ENCODE measurements at places on chromosomes 12 and 14.
A peak's percentile ranks its signal among the peaks of the same experiment; 100 is the strongest.

- no peak for DNase-seq
Measured at GRCh38 chr14:84482256-84483071, 1047.5 kb upstream of the FLRT2 start.

- peak; percentile 12 for DNase-seq
Measured at GRCh38 chr12:53047221-53048032, 2.4 kb upstream of the TNS2 start.

DNA sequence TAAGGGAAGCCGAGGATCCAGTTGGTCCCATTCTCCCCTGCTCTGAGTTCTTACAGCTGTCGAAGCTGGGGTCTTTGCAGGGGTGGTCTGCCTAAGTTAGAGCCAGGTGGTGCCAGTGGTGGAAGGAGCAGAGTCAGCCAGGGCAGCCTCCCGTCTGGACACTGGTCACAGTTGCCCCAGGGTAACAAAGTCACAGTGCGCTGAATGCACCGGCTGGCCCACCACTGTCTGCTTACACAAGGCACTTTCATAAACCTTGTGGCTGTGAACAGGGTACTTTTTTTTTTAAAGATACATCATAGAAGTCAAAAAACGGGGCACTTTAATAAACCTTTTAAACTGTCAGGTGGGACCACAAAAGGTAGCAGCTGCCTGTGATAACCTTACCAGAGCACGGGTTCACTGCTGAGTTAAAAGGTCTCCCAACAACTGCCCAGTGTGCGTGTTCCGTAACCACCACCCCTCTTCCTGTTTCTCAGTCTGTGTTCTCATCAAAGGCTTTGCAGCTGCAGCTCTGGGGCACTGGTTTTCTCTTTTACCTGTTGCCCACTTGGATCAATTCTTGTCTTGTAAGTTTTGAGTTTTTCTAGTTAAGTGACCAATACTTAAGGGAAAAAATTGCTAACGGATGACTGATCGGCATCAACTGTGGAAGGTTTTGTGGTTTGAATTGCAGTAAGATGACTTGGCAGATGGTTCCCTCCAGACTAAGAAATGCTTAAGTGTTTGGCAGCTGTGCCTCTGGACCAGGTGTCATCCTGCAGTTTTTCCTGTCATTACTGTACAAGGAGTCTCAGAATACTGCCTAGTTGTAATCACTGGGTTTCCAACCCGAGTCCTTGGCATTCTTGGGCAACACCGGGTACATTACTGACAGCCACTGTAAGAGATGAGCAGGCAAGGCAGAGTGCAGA, 55.9 kb downstream of the DYNC1H1 start:
- no peak for DNase-seq

DNA sequence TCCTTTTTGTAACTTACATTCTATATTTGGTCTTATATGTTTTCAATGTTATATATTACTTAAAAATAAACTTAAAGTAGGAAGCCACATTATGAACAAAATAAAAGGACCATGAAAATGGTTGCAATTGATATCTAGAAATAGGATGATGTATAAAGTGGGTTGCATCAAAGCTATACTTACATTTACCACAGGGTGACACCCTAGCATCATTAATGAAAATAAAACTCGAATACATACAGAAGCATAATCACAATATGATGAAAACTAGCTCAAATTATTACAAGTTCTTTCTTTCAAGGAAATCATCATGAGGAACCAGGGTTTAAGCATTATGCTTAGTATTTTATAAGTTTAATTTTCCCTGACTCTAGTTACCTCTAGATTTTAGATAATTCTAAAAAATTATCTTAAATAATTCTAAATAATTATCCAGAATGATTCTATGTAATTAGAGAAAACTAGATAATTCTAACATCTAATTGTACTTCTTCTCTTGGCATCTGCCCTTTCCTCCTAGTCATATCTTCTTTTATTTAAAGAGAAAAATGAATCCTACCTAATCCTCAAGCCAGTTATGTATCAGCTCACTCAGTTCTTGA, 31.2 kb downstream of the TAS2R7 start:
- DNase-seq = no peak

DNA sequence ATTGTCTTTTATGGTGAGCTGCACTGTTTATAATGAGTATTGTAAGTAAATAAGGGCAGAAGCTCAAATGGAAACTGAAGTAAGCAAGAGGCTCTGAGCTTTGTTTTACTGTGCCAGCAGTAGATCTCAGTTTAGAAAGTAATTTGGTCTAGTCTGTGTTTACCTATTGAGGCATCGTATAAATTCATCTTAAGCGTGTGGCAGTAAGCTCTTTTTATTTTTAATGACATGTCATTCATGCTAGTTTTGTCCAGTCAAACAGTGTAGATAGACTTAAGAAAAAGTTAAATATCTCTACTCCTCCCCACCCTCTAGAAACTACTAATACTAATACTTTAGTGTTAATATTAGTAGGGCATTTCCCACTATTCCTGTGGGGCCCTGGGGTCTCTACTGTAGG, 2.0 kb downstream of the ANO6 start:
- DNase-seq = no peak

GRCh38 chr12:65490250-65490649, 211.8 kb downstream of the MSRB3 start:
- DNase-seq = no peak

- DNase-seq = no peak
Measured at GRCh38 chr12:105936496-105936895, 202.3 kb downstream of the NUAK1 start.

GRCh38 chr12:96425951-96426350, 25.7 kb upstream of the CDK17 start:
- no peak for DNase-seq

DNA sequence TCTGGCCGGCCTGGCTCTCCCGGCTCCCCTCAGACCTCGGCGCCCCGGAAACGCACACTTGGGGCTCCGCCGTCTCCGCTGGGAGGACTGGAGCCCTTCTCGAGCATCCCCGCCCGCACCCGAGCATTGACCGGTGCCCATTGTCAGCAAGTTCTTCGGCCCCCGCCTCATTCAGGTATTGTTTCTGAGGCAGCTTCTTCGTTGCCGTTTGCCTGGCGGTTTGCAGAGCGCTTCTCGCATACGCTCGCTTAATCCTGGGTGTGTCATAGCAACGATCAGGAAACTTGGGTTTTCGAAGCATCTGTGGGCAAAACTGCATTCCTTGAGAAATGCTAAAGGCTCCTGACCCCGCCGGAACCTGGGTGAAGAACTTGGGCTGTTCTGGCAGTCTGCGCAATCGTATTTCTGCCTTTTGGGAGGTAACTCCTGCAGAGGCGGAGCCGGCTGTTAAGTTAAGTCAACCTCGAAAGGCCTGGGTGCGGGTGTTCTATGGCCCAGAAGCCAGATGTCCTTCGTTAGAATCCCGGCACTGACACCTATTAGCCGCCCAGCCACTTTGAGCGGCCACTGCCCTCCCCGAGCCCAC, 518 bp downstream of the GSKIP start:
- DNase-seq = no peak

DNA sequence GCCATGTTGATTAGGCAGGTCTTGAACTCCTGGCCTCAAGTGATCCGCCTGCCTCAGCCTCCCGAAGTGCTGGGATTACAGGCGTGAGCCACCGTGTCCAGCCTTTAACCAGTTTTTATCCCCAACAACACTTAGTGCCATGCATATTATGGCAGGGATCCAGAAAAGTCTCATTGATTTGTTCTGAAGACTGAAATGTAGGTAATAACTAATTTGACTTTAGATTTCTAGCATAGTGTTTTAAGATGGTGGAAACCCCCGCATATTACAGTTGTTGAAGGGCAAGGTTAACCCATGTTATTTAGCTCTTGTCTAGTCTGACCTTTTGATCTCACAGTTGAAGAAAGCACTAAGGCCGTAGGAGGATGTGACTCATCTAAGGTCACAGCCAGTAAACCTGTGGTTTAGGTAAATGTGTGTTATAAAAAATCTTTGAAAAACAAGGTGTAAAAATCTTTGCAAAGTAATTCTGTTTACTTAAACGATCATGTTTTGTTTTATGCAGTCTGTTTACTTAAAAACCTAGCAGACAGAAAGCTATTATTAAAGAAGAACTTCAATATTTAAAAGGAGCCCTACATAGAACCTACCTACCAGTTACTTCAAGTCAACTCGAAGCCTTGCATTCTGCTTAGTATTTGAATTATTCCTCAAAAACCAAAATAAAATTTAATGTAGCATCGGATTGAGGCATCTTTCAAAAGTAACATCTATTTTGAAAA, 24.8 kb downstream of the BICDL1 start:
- DNase-seq = no peak

DNA sequence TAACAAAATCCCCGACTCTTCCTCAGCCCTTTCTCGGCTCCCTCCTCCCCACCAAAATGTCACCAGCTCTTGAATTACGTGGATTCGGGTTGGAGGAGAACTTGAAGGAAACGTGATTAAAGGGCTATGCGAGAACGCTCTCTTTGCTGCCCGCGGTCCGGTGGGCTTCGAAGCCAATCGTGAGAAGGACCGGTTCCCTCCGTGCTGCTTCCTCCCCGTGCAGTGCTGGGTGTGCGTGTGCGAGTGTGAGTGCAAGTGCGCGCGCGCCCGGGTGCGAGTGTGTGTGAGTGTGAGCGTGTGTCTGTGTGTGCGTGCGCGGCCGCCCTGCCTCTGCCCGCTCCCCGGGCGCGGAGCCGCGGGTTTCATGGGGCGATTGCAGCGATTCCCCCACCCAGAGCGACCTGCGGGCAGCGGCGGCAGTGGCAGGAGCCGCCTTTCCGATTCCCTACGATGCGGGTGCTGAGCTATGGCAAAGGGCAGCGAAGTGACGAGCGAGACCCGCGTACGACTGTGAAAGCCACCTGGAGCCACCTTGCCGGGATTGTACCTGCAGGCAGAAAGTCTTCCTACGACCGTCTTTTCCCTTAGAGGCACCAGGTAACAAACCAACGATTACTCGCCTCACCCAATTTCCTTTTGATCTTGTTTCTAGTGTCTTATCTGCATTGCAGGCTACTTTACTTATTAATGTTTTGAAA, 1.4 kb downstream of the LRFN5 start:
- DNase-seq = no peak

DNA sequence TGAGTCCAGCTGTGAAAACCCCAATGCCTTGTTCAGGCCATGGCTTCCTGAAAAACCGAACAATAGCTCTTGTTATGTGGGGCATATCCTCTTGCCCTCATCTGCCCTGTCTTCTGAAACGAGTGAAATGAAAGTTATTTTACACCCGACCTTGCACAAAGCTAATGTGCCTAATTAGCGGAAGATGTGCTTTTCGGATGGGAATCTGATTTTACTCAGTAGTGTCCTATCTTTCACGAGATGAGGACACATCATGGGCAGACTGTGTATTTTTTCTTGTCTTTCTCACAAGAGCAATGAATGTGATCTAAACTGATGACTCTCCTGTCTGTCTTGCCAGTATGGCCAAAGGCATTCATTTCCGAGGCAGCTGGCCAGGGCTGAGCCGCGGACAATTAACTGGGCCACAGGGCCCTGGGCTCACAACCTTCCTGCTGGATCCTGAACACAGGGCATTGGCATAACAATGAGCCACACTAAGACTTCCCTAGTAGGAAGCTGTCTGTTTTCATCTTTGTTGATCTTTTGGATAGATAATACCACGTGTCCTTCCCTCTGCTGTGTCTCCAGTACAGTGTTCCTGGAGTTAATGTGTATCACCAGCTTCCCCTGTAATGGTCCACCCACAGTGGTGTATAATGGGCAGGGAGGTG, 86.0 kb upstream of the HIF1A start:
- DNase-seq = no peak

GRCh38 chr14:43651896-43652295, 855.2 kb downstream of the FSCB start:
- DNase-seq = no peak

DNA sequence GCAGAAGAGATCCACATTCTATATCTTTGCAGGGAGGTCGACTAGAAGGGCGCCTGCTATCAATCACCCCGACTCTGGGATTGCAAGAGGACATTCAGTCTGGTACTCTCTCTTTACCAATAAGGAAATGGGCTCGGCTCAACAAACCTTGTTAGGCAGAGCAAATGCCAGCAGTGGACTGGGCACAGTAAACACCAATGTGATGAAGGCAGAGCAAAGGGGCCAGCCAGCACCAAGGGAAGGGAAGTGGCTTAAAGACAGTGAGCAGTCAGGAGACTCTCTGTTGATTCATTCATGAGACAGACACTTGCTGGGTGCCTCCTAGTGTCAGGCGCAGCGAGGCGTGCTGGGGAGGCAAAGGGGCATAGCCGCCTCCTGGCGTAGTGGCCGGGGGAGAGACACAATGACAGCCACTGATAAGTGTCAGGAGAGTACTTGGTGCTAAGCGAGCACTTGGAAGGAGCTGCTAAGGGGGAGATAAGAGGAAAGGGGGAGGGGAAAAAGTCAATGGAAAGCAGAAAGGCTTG, 34.1 kb downstream of the TMCC3 start:
- no peak for DNase-seq

- DNase-seq = no peak
Measured at GRCh38 chr12:108700833-108701541, 30.3 kb downstream of the CORO1C start.

DNA sequence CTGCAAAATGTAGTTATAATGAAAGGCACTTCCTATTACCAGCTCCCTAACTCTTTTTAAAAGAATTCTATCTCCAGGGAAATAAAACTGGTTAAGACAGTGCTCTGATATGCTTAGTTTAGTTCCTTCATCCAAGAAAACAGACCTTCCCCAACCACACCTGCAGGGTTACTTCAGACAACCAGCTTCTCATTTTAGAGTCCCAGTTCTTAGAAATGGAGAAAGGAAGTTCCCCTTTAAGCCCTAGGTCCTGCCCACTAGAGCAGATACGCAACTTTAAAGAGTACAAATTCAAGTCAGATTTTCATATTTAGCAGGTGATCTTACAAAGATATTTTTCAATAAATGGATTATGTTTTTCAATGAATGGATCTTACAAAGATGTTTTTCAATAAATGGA, 4.4 kb upstream of the WSB2 start:
- no peak for DNase-seq

GRCh38 chr12:108360487-108360886, 21.4 kb upstream of the CMKLR1 start:
- DNase-seq = no peak

DNA sequence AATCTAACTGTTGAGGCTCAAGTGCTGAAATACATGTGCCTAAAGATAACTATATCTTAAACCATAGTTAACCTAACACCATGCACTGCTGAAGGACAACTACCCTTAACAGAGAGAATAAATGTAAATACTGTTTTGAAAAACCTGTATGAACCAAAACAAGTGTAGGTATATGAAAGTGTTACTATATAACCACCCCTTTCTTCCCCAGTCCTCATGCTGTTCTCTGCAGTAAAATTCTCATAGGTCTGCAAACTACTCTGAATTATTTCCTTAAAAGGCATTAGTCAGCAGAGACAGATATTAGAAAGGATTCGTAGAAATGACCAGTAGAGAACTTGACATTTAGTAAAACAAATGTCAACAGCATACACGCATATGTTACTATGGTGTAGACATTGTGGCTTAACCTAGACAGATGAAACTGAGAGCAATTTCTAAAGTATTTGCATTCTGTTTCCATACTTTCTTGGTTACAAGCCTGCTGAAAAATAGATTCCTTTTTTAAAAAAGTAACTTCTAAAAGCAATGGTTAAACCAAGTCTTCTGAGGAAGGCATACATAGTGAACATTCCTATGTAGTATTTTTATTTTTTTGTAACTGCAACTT, 13.9 kb downstream of the CSRP2 start:
- DNase-seq = no peak
